ENCODE measurements at places on chromosomes 2 and 18. TPM values are rescaled to one million over a fixed set of nuclear protein-coding genes. Genes with fewer than 3 reads are reported as not detected.

The LYPD6B gene
- 4.9 TPM for polyA plus RNA-seq

The PSTPIP2 gene
- polyA plus RNA-seq = 4.2 TPM

The TMEM150A gene
- 9.9 TPM for polyA plus RNA-seq

The ST8SIA5 gene
- polyA plus RNA-seq = 0.06 TPM

The COLEC11 gene
- polyA plus RNA-seq = 1.3 TPM

The DHRS9 gene
- polyA plus RNA-seq = 9.2 TPM

The PROC gene
- 0.19 TPM for polyA plus RNA-seq

The ZSWIM2 gene
- not detected for polyA plus RNA-seq

The CIDEA gene
- 2.1 TPM for polyA plus RNA-seq

The CACNB4 gene
- polyA plus RNA-seq = 1.3 TPM

The NFATC1 gene
- polyA plus RNA-seq = 1.3 TPM

The FAM110C gene
- 23.2 TPM for polyA plus RNA-seq

The COL4A4 gene
- 0.10 TPM for polyA plus RNA-seq

The MEP1B gene
- polyA plus RNA-seq = not detected

The HTR2B gene
- 0.49 TPM for polyA plus RNA-seq

The KCNK3 gene
- 0.16 TPM for polyA plus RNA-seq

The ABCB11 gene
- 0.01 TPM for polyA plus RNA-seq

The UGT1A3 gene
- polyA plus RNA-seq = 0.07 TPM

The XPO1 gene
- 43.8 TPM for polyA plus RNA-seq

The RHOB gene
- 33.4 TPM for polyA plus RNA-seq

The COL5A2 gene
- 6.7 TPM for polyA plus RNA-seq

The EFR3B gene
- 0.12 TPM for polyA plus RNA-seq

The PDCD1 gene
- 0.73 TPM for polyA plus RNA-seq

The HRH4 gene
- not detected for polyA plus RNA-seq

The EML6 gene
- polyA plus RNA-seq = 0.88 TPM

The ADCY3 gene
- 15.2 TPM for polyA plus RNA-seq

The PPIL3 gene
- 21.5 TPM for polyA plus RNA-seq

The PAX8 gene
- polyA plus RNA-seq = 4.0 TPM

The BUB1 gene
- polyA plus RNA-seq = 5.3 TPM

The PTPRN gene
- 0.14 TPM for polyA plus RNA-seq

The REG3A gene
- not detected for polyA plus RNA-seq

The RTP5 gene
- 0.28 TPM for polyA plus RNA-seq

The IGFBP2 gene
- 138 TPM for polyA plus RNA-seq

The CNDP1 gene
- 0.04 TPM for polyA plus RNA-seq

The KCNIP3 gene
- 2.0 TPM for polyA plus RNA-seq

The ERFE gene
- 0.38 TPM for polyA plus RNA-seq

The SUMO1 gene
- polyA plus RNA-seq = 60.1 TPM

The UBR3 gene
- polyA plus RNA-seq = 9.8 TPM

The CCDC102B gene
- polyA plus RNA-seq = 0.54 TPM

The INHA gene
- polyA plus RNA-seq = 0.71 TPM

The EIF2B4 gene
- polyA plus RNA-seq = 44.1 TPM

The VWA3B gene
- 0.01 TPM for polyA plus RNA-seq

The TBR1 gene
- not detected for polyA plus RNA-seq

The FKBP1B gene
- 6.7 TPM for polyA plus RNA-seq

The HOXD9 gene
- polyA plus RNA-seq = 0.99 TPM

The TMEM163 gene
- polyA plus RNA-seq = 0.10 TPM

The SIGLEC15 gene
- 0.02 TPM for polyA plus RNA-seq

The ACOXL gene
- polyA plus RNA-seq = not detected

The DTNA gene
- polyA plus RNA-seq = 6.7 TPM

The STARD6 gene
- polyA plus RNA-seq = not detected

The FEV gene
- not detected for polyA plus RNA-seq

The MYL12A gene
- 364 TPM for polyA plus RNA-seq

Data from esophagus (tissue), 2 donors.